ENCODE measurements at places on chromosomes 13 and 19.

DNA sequence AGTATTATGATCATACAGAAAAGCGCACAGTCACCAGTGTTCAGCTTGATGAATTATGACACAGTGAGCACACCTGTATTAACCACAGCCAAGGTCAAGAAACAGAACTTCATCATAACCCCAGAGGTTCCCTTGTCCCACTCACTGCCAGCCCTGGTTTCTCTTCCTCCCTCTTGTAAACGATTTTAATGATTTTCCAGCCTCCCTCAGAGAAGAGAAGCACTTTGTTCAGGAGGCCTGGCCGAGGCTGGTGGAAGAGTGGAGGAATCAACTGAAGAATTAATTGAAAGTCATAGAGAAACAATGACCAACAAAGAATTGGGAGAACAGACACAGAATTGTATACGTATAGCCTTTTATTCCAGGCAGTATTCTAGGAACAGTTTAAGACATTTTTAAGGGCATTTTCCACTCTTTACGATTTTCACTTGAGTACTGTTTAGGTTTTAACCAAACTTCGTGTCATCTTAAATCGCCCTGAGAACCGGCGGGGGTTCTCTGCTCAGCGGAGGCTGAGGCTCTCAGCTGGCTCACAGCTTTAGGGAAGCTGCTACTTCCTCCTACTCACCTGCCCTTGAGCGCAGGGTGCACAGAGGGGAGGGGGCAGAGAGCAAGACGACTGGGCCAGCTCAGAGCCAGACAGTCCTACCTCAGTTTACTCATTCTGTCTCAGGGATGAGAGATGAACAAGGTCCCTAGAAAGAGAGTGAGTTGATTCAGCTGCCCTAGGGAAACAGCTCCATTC lies 108.6 kb downstream of the AKAP11 start:
- no peak for DNase-seq

DNA sequence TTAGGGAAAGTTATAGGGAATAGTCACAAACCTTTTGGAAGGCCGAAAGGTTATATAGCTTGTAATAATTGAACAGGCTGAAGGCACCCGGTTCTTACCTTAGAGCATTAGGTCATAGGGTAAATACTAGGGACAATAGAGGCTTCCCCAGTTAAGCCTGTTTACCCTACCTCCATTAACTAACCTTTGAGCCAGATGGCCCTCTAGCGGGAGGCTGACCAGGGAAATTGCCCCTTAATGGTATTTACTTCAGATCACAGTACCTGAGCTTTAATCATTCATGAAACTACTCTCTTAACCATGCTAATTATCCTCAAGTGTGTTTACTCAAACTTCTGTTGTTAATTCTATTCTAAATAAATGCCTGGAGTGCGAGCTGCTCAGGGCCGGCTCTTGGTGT lies 20.4 kb upstream of the ZNF83 start:
- DNase-seq, result no peak

DNA sequence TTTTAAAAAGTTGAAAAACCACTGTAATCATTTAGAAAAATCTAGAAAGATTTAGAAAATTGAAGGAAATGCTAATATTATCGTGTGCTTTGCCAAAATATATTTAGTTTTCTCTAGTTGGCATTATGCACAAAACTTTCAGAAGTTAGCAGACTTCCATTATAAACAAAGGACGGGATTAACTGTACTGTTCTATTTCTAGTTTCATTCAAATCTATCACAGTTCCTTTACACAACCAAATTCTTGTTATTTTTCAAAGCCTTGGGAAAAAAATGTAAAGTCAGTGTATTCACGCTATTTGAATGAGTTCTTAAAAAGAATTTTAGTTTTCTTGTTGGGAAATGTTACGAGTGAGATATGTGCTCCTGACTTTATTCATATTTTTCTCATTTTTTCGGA lies 277.8 kb downstream of the LMO7 start:
- DNase-seq, result no peak

DNA sequence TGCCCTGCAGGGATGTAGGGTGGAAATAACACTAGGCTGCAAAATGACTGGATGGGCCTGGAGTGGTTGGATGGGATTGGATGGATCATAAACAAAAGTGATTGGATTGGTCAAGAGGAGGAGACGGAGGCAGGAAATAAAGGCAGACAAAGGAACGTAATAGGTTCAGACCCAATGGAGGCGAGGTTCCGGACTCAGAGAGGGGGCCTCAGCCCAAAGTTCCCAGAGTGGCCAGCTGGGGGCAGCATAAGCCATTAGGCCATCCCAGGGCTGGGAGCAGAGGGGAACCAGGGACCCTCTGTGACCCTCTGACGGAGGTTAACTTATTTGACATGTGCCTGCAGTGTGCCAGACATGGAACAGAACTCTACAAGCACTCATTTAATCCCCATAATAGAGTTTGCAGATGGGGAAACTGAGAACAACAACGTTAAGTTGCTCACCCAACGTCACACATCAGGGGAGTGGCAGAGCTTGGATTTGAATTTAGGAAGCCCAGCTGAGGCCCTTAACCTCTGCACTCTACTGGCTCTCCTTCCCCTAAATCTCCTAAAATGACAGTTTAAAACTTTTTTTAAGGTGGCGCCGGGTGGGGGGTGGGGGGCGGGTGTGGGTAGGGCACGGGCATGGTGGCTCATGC lies 15.3 kb upstream of the MAP1S start:
- no peak for DNase-seq

- DNase-seq, result no peak
These were observed 32.2 kb upstream of the KLF12 start for GRCh38 chr13:74166261-74167004.

- no peak for DNase-seq
These were observed 18.1 kb downstream of the ESD start for GRCh38 chr13:46778890-46779289.

- no peak for DNase-seq
These were observed 73.7 kb upstream of the LRCH1 start for GRCh38 chr13:46479283-46479682.

GRCh38 chr19:13718733-13719132 lies 45.6 kb upstream of the MRI1 start:
- DNase-seq, result peak; percentile 55

DNA sequence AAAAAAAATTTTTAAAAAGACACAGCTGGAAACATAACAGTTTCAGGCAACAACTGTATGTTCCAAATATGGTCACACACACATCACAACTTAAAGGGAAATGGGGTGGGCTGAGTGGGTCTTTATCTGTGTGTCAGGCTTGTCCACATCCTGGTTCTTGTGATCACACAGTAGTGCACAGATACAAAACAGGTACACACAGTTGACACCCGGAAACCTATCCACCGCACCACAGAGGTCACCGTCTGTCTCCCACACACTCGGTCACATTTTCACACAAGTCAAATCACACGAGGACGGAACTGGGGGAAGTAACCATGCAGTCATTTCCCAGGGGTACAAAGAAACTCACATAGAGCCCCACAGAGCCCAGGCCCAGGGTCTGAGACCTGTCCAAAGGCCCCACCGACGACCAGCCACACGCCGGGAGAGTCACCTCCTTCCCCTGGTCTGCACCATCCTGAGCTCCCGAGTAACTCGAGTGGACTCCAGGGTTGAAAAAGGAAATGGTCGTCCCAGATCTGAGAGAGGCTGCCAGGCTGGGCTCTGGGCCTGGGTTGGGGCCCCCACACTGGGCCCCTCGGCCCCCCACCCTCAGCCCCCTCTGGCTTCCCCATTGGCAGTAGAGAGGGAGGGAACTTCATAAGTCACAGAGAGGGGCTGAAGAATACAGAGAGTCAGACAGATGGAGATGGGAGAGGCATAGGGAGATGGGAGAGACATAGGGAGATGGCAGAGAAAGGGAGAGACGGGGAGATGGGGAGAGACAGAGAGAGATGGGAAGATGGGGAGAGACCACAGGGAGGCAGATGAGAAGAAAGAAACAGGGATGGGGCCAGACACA lies 1.3 kb upstream of the PPAN start:
- DNase-seq, result no peak

DNA sequence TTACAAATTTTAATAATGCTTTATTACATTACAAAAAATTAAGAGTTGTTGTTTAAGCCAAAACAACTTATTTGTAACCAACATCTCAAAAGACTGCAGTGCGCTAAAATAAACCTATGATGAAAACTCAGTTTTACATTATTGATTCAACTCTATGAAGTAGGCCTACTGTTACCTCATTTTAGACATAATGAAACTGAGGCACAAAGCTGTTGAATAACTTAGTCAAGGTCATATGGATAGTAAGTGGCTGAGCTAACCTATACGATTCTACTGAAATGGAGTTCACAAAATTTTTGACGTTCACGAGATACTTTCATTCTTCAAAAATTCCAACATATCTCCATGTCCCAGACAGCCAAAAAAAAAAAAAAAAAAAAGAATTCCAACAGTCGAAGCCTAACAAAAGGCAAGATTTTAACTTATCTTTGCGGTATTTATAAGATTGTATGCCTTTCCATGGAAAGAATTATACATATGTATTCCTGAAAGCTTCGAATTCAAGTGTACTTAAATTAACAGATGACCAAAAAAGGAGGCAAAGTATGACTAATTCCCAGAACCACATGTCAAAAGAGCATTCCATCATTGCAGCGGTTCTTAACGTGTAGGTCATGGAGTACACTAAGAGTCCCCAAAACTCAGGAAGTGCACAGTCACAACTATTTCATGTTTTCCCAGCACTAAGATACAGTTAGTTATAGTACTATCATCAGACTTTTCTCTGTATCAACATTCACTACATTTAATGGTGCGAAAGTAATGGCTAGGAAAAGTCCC lies 69.4 kb downstream of the PSPC1 start:
- peak; percentile 25 for DNase-seq

- DNase-seq, result no peak
These were observed 53.8 kb downstream of the KCTD12 start for GRCh38 chr13:76832258-76832988.

- no peak for DNase-seq
These were observed 2.9 kb downstream of the LRCH1 start for GRCh38 chr13:46555722-46556417.

- no peak for DNase-seq
These were observed 71.6 kb downstream of the SHISA2 start for GRCh38 chr13:25980255-25980654.

GRCh38 chr19:31534786-31535657 lies 185.8 kb upstream of the TSHZ3 start:
- DNase-seq, result no peak

DNA sequence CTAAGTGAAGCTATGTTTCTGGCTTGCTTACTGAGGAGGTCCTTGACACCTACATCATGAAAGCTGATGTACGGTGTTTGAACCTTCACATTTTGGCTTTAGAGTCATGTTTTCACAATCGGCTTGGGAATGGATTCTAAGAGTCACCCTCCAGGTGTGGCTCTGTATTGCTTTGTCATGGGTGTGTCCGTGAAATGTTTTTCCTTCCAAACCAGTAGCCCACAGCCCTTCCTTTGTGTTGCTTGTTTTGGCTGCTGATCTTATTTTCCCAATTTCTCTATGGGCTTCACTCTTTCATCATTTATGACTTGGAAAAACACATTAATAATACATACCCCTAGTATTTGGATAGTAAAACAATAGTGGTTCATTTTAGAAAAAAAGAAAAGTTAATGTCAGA lies 240.6 kb downstream of the GGACT start:
- no peak for DNase-seq

- no peak for DNase-seq
These were observed 510.1 kb upstream of the NBEA start for GRCh38 chr13:34431827-34432581.

- no peak for DNase-seq
These were observed at the start of gene TRAPPC6A for GRCh38 chr19:45177817-45178261. TSS of gene TRAPPC6A (minus strand) at chr19:45178237. CDS start at chr19:45178218, 19 bp downstream.

GRCh38 chr13:78674638-78675037 lies 15.7 kb upstream of the OBI1 start:
- DNase-seq, result no peak

DNA sequence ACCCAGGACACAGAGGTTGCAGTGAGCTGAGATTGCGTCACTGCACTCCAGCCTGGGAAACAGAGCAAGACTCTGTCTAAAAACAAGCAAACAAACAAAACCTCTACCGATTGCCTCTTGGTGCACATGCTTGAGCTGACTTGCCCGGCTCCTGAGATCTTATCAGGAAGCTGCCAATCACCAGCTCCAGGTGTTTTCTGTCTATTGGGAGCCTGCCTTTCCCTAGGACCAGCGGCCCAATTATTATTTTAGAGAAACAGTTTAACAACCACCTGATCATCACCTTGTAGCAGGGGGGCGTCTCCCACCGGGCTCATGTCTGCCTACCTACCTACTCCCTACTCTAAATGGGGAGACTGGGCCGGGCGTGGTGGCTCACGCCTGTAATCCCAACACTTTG lies 10.8 kb downstream of the CLEC4M start:
- no peak for DNase-seq

- DNase-seq, result no peak
These were observed 17.3 kb downstream of the PNPLA6 start for GRCh38 chr19:7552781-7553180.

DNA sequence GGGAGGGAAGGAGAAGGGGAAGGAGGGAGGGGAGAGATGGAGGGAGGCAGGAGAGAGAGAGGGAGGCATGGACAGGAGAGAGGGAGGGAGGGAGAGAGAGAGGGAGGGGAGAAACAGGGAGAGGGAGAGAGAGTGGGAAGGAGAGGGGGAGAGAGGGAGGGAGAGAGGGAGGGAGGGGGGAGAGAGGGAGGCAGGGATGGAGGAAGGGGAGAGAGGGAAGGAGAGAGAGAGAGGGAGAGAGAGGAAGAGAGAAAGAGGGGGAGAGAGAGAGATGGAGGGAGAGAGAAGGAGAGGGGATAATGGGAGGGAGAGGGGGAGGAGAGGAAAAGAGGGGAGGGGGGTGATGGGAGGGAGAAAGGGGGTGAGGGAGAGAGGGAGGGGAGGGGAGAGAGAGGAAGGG lies 86.8 kb upstream of the VSTM2B start:
- DNase-seq, result no peak

- DNase-seq, result no peak
These were observed 120.8 kb downstream of the SOX1 start for GRCh38 chr13:112187527-112188297.

- DNase-seq, result no peak
These were observed 239.3 kb downstream of the KCTD12 start for GRCh38 chr13:76646946-76647345.

GRCh38 chr13:45782327-45783045 lies 69.1 kb downstream of the SIAH3 start:
- no peak for DNase-seq

GRCh38 chr13:29849731-29850212 lies 645 bp downstream of the UBL3 start:
- DNase-seq, result no peak

GRCh38 chr13:37319031-37319443 lies 213.6 kb upstream of the CSNK1A1L start:
- peak; percentile 92 for DNase-seq

DNA sequence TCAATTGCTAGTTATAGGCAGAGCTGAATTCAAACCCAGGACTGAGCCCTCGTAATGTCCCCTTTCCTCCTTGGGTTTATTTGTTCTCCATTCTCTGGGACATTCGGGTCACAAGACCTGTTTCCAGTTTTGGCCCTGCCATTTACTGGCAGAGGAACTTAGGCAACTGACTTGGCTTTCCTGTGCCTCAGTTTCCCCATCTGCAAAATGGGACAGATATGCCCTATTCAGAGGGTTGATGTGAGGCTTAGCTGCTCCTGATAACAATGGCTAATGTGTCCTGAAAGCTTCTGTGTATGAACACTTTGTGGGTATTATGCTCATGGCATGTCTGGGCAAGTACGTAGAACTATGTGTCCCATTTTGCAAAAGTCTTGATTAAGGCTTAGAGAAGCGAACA lies 996 bp downstream of the ZNF524 start:
- no peak for DNase-seq
